GM06990 (cell line): ENCODE measurements at places on chromosomes 7 and 10.

DNA sequence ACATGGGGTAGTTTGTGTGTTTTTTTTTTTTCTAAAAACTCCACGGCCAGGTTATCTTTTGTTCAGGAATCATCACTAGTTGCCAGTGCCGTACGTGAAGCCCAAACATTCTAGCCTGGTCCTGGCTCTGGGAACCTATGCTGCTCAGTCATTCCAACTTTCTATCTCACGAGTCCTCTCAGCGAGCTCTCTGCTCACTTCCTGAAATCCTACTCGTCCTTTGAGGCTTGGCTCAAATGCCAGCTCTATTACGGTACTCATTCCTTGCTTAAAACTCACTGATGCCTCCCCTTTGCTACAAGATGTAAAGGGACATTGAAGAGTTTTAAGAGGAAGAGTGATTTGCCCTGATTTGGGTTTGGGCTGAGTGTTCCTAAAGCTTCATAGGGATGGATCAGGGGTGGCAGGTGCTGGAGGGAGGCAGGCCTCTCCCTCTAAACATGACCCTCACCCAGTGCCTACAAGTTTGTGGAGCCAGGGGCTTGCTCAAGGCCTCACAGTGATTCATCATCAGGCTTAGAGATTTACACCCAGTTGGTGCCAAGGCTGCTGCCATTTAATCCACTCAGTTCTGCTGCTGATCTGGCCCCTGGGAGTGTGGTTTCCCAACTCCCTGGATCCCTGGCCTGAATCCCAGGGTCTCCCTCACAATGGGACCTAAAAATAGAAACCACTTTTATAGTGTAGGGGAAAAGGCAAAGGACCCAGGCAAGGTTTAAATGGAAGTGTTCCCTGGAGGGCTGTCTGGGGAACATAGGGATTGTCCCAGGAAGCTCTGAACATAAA lies 46.1 kb upstream of the R3HCC1L start:
- DNase-seq, result no peak

DNA sequence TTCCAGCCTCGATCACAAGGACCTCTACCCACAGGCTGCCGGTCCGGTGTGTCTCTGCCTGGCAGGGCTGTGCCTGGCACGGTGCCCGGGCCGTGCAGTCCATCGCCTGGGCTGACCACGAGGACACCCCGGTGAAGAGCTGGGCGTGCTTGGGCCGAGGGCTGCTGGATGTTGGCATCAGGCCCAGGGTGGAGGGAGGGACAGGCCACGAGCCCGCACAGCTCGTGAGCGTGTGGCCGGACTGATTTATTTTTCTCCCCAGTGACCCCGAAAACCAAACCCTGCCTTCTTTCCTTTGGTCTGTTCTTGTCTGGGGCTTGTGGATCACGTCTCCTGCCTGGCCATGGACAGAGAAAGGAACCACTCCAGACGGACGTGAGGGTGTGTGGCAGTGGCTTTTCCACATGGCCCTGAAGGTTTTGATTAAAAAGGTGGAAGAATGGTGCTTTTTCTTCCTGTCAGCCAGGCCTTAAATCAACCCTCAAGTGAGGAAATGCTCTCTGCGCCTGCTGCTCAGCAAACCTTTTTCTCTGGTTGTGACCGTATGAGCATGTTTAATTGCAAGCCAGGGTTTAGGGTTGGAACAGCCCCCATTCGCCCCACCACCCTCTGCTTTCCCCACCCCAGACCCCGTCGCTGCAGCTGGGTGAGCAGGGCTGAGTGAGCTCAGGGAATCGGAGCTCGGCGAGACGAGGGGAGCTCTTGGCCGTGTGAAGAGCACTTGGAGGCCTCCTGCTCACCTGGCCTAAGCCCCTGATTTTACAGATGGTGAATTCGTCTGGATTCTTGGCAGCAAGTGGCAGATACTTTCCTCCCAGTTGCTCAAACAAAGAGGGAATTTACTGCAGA lies 130.1 kb downstream of the RGS10 start:
- no peak for DNase-seq

DNA sequence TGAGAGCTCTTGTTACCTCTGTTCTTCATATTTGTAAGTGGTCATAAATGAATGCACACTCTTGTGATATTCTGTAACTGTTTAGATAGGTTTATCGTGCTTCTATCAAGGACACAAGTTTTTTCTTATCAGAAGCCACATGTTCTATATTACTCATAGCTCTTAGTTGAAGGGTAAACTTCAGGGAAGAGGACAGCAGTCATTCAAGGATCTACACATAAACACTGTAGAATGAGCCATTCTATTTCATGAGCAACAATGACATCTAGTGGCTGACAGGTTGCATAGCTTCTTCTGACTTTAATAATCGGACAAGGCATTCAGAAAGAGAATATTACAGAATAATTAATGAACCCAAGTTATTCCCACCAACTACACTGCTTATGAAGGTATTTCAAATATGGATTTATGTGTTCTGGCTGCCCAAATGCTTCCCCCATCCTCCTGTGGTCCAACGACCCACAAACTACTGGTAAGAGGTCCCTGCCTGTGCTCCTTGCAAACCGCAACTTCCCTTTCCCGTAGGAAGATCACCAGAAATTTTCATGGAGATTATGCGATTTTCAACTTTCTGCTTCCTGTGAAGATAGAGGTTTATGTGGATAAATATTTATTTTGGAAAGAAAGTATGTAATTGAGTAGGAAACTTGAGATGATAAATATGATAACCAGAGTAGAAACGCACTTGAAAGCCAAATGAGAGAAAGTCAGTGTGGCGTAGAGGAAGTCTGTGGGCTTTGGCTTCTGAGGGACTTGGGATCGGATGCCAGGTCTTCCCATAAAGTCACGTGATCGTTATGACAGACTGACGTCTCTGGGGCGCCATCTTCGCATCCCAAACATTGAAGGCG lies 16.8 kb upstream of the ABCB5 start:
- peak; percentile 3 for DNase-seq

DNA sequence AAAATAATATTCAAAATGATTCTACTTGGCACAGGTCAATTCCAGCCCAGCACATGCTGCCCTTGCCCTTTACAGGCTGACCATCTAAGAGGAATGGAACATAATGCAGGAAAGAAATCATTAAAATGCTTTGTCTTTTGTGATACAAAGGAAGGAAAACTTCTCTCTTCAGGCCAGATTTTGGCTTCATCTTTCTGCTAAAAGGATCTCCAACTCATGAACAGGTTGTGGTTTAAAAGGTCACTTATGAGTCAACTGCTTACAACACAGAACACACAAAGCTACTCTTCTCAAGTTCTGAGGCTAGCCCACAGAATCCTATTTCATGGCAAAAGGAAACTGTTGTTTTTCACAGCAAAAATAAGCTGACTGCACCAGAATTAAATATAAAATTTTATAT lies 197.1 kb downstream of the DOCK4 start:
- DNase-seq, result no peak

GRCh38 chr7:85156661-85157208 lies 30.1 kb downstream of the SEMA3D start:
- DNase-seq, result no peak

DNA sequence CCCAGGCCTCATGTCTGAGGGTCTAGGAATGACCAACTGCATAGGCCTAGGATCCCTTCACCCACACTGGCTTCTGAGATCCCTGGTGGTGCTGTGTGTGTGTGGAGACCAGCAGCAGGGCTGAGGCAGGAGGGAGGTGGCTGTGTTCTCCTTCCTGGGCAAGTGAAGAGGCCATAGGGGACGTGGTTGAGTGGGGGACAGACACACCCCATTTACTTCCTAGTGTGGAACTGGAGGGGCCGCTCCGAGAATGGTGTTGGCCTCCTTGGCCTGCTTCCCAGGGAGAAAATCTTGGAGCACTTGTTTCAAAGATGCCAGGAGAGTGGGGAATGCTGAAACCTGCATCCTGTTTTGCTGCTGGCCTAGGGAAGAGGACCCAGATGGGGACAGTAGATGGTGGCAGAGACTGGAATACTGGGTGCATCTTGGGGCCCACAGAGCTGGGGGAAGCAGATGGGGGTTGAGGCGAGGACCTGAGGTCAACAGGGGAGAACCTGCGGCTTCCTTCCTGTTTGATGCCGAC lies 19.1 kb downstream of the UBTD1 start:
- DNase-seq, result no peak

DNA sequence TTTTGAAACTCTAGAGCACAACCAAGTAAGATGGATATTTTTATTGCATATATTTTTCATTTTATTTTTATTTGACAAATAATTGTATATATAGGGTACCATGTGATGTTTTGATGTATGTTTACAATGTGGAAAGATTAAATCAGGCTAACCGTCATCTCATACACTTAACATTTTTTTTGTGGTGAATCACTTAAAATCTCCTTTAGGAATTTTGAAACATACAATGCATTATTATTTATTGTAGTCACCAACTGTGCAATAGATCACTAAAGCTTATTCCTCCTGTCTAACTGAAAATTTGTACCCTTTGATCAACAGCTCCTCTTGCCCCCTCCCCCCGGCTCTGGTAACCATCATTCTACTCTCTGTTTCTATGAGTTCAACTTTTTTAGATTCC lies 77.2 kb downstream of the DNAH11 start:
- DNase-seq, result no peak

DNA sequence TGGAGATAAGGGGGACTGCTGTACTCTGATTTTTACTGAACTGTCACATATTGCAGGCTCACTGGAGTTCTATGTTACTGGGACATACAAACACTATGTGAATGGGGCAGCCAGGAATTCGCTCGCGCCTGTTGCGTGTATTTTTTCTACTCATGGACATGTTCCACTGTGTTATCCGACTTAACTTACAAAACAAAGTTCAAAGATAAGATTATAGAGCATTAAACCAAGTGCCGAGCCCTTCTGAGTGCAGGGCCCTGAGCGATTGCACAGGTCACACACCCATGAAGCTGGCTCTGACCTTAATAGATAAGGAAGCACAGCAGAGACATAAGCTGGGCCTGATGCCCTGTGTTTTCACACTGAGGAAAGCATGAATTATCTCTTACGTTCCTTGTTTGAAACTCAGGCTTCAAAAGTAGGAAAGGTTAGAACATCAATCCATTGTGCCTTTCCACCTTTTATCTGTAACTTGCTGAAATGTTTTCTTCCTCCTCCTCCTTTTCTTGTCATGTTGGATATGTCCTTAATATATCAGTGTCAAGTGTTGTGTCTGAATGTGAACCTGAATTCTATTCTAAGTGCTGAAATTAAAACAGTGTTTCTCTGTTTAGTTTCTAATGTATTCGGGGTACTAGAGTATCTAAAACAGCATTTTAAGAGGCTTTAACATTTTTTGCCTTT lies 273.8 kb downstream of the AUTS2 start:
- DNase-seq, result no peak

DNA sequence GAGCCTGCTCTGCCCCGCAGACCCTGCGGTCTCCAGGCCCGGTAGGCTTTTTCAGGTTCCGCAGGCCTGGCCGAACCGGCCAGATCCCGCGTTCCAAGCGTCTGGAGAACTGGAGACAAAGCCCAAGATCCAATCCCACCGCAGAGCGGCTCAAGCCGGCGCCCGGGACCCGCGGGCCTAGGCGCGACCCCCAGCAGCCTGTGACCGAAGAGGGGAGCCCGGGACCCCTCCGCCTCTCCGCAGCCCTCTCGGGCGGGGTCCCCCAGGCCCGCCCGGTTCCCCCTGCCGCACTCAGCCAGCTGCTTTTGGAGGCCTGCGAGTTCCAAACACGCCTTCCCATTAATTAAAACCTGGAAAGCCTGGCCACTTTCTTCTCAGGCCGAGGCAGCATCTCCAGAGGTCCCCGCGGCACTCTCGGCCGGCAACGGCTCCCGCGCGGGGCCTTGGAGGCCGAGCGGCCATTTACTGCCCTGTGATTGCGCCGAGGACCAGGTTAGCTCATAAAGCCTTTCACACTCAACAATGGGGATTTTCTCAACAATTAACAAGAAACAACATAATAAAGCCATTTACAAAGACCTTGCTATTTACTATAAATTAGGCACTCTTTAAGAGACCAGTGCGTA lies 16.7 kb downstream of the SKIDA1 start:
- no peak for DNase-seq

- peak; percentile 35 for DNase-seq
Measured at GRCh38 chr10:3090914-3091787, 23.8 kb downstream of the PFKP start.

GRCh38 chr7:100016215-100016901 lies 962 bp downstream of the ZKSCAN1 start:
- no peak for DNase-seq

DNA sequence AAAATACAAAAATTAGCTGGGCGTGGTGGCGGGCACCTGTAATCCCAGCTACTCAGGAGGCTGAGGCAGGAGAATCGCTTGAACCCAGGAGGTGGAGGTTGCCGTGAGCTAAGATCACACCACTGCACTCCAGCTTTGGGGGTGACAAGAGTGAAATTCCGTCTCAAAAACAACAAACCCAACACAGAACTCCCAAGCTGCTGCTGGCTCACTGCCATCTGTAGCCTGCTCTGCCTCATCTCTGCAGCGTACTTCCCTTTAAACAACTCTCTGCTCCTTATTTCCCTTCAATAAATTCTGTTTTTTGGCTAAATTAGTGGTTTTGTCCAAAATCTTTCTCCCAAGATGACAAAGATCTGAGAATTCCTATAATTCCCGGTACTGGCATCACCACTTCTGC lies 189.2 kb upstream of the GALNT17 start:
- DNase-seq, result no peak

GRCh38 chr7:77455321-77455720 lies 39.2 kb upstream of the GSAP start:
- DNase-seq, result no peak

GRCh38 chr10:71475243-71475871 lies 78.6 kb downstream of the CDH23 start:
- DNase-seq, result no peak

DNA sequence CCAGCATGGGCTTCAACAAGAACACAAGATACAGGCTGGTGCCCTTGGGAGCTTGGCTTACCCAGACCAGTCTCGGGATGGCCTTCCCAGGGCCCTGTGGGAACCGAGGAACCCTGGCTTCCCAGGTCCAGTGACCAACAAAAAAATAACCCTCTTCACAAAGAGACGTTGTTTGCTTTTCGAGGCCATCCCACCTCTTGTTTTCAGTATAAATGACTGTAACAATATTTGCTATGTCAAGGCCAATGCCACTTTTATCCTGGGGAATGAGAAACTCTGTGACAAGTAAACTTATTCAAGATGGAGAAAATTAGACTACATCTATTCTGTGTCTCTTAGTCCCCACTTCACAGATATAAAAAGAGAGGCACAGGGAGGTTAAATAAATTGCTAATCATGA lies 138.8 kb downstream of the PRPF18 start:
- DNase-seq, result no peak

- DNase-seq, result no peak
Measured at GRCh38 chr10:82294874-82295378, 419.9 kb downstream of the NRG3 start.
